ENCODE measurements at places on chromosomes 4 and X.

DNA sequence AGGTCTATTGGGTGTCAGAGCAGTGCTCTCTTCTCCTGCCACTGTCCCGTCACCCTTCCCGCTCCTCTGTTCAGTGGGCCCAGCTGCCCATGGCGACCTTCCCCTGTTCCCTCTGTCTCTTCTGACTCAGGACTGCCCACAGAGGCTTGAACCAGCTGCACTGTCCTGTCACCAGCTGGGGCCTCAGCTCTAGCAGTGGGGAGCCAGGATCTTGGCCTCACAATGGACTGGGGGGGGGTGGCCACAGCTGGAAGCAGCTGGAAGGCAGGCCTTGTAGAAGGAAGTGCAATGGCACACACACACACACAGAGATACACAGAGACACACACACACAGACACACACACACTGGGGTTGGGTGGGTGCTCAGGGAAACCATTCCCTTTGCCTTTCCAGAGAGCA, 114.0 kb upstream of the PJA1 start:
- DNase-seq: no peak

DNA sequence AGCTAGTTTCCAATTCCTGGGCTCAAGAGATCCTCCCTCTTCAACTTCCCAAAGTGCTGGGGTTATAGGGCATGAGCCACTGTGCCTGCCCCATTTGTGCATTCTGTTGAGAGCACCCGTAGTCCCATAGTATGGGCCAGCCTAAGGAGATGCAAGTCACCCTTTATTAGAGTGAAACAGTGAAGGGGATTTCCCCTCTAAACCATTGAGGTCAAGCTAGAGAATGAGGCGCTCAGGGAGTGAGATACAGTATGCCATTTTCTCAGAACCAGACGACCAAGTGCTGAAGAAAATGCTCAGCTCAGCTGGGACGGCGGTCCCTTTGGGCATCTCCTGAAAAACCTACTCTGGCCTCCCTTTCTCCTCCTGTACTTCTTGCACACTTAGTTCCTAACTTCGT, 18.7 kb downstream of the RNF4 start:
- DNase-seq: no peak

- no peak for DNase-seq
Measured at GRCh38 chr4:6938647-6939271, 29.1 kb downstream of the TBC1D14 start.

DNA sequence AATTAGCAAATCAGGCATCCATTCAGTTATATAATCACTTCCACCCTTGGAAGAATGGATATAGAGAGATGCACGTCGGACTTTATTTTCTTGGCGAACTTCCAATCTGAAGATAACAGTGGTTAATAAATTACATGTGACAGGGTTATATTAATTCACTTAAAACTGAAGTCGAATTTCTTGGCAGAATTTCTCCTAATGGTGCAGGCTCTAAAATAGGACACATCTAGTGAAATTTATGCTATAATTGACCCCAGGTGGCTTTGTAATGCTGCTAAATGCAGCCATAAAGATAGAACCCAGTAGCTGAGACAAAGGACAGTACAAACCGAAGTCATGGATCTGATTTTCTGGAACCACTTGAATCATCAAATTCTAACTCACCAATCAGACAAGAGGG, 20.8 kb upstream of the SLC10A4 start:
- DNase-seq: peak; percentile 41

DNA sequence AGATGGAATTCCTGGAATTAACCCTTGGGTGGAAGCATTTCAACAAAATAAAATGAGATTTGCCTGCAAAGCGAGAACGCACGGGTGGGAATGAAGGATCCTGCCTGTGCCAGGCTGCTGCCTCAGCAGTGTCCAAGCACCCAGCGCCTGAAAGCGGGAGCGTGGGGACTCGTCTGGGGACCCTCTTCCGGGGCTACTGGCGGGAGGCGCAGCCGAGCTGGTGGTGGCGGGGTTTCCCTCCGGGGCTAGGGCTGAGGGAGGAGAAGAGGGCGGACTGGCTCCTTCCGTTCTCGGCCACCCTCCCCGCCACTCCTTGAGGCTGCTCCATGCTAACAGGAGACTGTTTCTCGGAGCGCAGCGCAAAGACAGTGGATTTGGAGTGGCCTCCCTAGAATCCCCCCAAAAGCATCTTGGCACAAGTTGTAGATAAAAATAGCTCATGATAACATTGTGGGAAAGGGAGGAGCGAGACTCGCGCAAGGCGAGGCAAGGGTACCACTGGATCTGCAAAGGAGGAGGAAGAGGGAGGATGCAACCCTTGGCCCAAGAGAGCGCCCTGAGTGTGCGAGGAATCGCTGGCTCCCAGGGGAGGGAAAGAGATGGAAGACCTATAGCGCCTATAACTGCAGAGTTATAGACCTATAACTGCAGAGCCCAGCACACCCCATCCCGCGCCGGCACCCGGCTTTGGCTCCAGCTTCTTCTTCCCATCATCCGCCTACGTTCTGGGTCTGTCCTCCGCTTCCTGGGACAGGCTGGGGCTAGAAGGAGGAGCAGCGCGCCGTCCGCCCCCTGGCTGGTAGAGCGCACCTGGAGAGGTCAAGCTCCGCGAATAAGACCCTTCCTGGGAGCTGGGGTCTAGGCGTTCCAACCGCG, 1.3 kb downstream of the HS3ST1 start:
- no peak for DNase-seq

DNA sequence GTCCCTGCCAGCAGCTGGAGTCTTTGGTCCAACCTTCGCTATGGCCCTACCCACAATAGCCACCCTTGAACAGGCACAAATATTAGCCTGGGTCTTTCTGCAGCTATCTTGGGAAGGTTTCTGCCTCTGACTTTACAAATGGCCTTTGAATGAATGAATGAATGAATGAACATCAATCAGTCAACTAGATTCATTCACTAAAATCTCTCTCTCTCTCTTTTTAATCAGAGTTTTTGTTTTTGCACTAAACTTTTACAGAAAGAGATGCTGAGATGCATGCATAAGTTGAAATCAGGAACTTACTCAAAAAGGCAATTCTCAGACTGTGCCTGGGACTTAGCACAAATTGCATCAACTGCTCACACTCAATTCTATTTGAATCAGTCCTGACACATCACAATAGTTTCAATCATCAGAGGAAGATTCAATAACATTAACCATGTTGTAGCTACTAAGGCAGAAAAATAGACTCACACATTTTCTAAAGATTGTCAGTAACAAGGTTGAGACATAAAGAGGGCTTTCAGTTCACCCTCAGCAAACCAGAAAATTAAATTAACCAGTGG, 55.0 kb downstream of the ANXA3 start:
- no peak for DNase-seq

DNA sequence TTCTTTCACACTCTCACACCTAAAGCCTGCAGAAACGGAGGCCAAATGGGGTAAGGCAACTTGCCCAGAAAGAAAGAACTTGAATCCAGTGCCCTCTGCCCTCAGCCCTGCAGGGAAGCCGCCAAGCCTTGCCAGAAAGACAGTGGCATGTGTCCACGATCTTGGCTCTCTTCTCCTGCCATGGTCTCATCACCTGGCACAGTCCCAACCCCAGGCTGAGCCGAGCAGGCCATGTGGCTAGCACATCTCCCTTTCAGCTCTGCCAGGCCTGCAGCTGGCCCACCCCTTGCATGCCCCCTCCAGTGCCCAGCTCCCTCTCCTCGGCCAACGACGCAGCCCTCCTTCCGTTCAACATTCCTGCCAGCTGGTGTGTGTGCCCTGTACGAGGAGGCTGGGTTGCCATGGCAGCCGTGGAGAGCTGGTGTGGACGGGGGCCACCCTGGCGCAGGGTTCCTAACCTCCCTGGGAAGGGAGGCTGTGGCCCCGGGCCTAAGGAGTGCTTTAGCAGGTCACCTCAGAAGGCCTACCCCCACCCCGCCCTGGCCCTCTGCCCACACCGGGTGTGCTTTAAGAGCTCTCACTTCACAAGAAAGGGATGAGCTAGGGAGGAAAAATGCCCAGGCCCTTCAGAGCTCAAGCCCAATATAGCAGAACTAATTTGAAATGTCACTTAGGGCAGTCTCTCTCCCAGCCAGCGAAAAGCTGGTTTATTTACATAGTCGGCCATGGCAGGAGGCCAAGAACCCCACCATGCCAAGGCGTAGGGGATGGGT, 73.0 kb upstream of the PJA1 start:
- no peak for DNase-seq

DNA sequence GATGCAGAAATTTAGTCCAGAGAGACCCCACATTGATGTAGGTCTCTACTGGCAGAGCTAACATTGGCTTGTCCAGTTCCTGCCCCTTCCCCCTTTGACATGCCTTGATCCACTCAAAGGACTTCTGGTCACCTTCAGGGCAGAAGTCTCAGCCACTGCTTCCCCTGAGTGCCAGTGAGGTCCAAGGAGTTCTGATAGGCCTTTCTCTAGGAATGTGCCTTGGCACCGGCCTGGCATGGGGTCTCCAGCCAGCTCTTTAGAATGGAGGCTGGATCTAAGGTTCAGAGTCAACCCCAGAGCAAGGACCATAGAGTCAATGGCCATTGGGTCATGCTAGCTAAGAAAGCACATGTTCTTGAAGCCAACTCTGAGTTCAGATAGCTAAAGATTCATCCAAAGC, 88.6 kb upstream of the PJA1 start:
- DNase-seq: no peak

DNA sequence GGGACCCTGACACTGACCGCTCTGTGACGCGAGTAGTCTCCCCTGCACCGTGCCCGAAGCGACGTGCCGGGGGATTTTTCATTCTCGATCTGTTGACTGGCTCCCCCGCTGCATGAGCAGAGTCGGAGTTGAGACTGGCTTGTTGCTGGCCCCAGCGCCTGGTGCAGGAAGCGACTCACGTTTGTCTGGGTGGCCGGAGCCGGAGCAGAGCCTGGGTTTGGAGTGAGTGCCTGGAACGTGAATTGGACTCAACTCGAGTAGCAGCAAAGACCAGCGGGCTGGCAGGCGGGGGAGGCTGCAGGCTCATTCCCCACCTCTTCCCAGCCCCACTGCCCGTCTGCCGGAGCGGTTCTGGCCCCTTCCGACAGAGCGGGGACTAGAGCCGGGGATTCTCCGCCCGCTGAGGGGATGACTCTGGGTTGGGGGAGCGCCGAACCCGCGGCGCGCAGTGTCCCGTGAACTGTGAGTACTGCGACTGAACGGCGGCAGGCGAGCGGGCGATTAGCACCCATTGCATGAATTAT, 554 bp downstream of the PCDH7 start:
- DNase-seq: no peak

DNA sequence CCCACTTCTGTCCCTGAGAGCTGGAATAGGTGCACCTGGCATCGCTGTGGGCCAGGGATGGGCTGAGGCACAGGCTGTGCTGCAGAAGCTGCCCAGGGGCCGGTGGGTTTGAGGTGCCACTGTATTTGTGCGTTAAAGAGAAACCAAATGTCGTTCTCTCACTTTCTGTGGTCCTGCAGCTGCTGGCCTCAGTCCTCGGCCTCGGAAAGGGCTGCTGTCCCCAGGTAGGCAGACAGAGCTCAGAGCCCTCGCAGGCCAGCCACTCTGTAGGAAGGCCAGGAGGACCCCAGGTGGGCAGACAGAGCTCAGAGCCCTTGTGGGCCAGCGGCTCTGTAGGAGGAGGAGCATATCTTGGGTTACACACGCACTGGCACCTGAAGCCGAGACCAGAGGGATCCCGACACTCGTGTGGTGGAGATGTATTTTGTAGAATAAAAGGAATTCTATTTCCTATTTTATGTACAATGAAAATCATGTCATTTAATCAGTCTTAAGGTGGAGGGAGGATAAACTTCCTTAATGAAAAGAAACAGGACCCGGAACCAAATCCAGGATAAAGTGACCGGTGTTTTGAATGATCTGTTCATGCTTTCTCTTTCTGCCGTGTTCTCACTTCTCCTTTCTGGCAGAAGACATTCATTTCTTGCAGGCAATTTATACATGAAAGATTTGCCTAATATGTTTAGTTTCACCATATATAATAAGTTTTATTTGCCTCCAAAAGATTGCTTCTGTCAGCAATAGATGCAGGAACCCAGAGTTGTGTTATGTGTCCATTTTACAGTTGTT, 54.4 kb upstream of the HGFAC start:
- no peak for DNase-seq

GRCh38 chr4:84623661-84624060, 40.7 kb downstream of the CDS1 start:
- DNase-seq: no peak

- no peak for DNase-seq
Measured at GRCh38 chr4:10639664-10640063, 44.9 kb downstream of the CLNK start.

- DNase-seq: no peak
Measured at GRCh38 chr4:158845311-158846041, 76.7 kb downstream of the FNIP2 start.

DNA sequence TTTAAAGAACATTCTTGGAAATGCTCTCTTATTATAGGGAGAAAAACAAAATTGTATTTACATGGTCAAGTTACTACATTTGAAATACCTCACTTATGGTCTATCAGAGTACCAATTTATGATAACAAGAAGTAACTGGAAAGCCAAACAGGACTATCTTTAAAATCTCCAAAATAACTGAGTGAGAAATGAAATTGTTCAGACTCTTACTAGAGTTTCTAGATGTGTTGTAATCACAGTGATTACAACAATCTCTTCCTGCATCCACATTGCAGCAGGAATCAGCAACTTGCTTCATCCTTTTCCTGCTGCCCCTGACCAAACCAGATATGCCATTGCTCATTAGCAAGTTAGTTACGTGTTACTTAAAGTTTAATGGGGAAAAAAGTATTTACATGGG, 245.2 kb upstream of the SMIM31 start:
- no peak for DNase-seq

DNA sequence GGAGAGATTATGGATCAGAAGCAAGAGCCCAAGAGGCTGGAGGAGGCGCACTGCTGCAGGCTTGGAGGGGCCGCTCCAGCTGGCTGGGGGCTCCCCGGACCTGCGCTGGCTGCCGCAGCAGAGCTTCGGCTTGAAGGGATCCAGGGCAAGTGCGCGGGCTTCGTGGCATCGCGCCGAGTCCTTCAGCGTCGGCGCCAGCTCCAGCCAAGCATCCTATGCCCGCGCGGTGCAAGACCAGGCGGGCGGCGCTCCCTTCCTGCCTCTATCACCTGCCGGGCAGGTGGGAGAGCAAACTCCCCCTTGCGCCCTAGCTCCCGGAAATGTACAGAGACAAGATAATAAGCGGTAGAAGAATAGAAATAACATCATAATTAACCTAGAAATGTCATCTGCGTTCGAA, 10.5 kb upstream of the UCP1 start:
- no peak for DNase-seq

GRCh38 chrX:110001740-110002299, 1.1 kb upstream of the TMEM164 start:
- DNase-seq: no peak

- no peak for DNase-seq
Measured at GRCh38 chr4:188016754-188017153, 21.2 kb downstream of the ZFP42 start.
